ENCODE measurements at places on chromosomes 3 and 15.

DNA sequence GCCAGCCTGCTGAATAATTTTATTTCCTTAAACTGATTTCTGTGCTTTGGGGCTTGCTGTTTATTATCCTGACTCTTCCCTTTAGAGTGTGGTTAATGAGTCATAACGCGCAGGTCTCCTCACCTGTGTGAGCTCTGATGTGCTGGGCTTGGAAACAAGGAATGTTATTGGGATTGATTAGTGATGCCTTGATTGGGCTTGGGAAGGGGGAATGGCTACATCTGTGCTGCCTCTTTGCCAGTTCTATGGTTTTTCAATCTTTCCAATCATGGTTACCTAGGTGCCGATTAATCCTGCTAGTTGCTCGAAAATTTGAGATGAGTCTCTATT, 161.0 kb downstream of the THSD4 start:
- no peak for DNase-seq

DNA sequence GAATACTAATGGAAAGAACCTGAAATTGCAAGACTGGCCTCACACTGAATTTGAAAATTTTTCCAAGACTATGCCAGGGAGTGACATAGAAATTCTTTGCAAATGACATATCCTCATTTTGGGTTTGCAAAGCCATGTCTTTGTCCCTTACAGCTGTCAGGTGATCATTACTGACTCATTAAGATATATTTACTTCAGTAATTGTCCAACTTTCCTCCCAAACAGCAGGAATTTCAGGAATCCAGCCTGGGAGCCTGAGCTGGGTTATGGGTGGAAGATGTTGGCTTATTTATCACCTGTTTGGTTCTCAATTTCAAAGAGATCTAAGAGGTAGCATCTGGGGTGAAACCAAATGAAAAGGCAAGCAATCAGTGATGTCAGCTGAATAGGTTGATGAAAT, 111.6 kb upstream of the ACP3 start:
- no peak for DNase-seq

DNA sequence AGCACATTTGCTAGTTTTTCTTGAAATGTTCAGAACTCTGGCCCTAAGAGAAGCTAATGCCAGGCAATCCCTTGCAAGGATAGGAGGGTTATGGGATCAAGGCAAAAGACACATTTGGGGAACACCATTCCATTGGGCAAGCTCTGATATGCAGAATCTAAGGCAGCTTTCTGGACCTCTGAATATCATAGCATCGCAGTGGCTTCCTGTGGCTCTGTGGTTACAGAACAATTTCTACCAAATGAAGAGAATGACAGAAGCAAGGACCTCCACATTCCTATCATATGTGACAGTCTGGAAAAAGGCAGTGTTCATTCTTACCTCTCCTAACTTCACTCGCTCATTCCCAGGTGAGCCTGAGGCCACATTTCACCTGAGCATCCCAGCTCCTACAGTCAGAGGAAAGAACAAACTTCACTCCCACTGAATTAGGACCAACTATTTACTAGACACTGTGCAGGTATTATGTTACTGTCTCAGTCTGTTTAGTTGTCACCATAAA, 836.1 kb upstream of the CFAP20DC start:
- DNase-seq: no peak

- no peak for DNase-seq
Observed at GRCh38 chr3:69929019-69929418, 70.5 kb upstream of the SAMMSON start.

- no peak for DNase-seq
Observed at GRCh38 chr15:39075756-39076341, 505.0 kb upstream of the THBS1 start.

Data from mesenchymal stem cell (in vitro differentiated cells and primary cell).